ENCODE measurements at places on chromosomes 3 and 15.

DNA sequence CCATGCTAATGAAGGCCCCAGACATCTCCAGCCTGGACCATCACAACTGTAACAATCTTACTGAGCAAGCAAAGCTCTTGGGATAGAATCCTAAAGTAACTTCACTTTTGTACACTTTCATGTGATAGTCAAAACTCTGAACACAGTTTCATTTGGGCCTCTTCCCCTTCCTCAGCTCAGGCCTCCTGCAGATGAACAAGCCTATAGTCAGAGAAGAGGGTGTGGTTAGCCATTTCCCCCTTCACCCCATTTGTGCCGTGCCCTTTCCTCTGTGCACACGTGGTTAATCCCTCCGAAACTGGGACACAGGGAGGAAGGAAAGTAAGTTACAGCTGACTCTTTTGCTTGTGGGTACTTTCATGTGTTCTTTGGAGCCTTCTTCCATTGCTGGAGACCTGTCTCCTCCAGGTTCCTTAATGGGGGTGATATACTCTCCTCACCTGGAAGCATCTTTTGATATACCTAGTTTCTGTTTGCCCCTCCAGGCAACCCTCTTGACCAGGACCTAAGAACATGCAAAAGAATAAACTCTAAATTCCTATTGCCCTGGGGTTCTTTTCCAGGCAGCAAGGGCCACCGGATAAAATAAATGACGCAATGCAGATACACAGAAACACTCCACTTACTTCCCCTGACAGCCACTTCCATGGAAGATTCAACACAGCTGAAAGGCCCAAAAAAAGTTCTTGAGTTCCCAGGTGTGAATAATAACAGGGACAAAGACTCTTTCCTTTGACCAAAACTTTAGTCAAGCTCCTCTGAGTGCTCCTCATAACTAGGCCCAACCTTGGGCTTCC, 29.6 kb upstream of the CSTA start:
- DNase-seq = no peak

DNA sequence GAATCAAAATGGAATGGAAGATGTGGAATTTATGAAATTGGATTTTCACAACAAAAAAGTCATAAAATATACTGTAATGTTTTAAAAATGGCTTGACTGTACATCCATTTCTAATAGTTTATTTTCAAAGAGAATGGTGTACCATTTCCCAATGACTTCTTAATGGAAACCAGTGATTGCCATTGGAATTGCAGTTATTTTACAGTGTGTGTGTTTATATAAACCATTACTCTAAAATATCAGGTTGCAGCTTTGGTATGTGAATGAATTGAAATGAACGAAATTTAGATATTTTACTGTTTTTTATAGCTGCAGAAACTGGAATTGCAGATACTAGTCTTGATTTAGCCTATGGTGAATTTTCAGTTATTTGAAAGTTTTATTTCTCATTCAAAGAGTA, 165.6 kb downstream of the UBE2E2 start:
- DNase-seq = no peak

DNA sequence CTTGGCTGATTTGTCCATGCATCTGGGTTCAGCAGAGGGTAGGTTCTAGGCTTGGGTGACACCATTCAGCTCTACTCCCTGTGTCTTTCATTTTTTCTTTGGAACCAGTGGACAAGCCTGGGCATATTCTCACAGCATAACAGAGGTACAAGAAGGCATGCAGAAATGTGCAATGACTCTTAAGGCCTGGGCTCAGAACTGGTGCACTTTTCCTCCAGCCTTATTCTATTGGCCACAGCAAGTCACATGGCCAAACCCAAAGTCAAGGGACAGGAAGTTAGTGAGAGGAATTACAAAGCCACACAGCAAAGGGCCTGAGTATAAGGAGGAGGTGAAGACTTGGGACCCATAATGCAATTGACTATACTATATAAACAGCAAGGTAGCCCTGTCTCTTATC, 200.9 kb upstream of the CTDSPL start:
- no peak for DNase-seq

- no peak for DNase-seq
Measured at GRCh38 chr15:74549816-74550215, 8.8 kb downstream of the ARID3B start.

- DNase-seq = no peak
Measured at GRCh38 chr15:33113666-33114373, 80.7 kb downstream of the FMN1 start.

DNA sequence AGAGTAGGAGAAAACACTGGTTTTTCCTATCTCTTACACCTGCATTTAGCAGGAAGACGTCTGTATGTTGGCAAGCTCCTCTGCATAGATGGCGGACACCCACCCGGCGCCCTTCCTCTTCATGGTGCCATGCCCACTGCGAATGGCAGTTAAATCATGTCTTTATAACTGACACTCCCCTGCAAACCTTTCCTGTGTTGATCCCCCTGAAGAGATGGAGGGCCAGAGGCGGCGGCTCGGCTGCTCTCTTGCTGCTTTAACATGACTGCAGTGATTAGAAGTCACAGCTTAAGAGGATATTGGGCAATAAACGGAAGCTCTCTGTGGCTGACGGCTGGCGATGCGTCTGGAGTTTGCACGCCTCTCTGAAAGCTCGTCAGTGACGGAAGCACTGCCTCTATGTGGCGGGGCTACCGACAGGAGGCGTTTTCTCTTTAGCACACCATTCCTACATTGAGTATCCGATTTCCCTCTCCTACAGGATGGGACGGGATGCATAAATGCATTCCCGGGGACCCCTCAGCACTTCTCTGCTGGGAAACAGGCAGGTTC, 25.5 kb upstream of the SNRPA1 start:
- DNase-seq = no peak

GRCh38 chr15:74124759-74125158, 5.6 kb upstream of the ISLR2 start:
- DNase-seq = no peak

DNA sequence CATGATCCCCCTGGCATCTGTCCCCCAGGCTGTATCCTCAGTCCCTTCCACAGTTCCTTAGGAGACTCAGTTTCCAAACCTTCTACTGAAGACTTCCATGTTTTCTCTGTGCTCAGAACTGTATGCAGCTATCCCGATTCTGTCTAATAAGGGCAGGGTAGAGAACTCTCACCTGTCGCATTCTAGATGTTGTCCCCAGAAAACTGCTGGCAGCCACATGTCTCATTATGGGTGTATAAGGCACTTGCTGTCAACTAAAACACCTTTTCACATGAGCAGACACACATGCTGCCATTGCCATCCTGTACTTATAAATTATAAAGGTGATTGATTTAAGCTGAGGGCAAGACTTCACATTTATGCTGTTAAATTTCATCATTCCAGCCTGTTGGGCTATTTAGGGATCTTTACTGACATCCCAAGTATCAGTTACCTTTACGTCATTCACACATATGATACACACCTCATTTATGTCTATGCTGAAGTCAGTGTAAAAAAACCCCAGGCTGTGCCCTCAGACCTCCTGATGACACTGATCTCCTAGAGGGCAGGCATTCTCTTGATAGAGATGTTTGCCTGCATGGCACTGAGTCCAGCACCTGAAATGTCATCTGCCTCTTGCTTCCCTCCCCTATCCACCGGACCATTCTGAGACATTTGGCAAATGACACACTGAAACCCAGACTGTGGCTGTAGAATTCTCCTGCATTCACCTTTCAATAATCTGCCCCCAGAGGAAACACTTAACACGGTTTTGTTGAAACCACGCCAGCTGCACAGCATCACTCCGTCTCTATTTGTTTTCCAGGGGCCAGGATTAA, 35.8 kb downstream of the BTD start:
- no peak for DNase-seq

DNA sequence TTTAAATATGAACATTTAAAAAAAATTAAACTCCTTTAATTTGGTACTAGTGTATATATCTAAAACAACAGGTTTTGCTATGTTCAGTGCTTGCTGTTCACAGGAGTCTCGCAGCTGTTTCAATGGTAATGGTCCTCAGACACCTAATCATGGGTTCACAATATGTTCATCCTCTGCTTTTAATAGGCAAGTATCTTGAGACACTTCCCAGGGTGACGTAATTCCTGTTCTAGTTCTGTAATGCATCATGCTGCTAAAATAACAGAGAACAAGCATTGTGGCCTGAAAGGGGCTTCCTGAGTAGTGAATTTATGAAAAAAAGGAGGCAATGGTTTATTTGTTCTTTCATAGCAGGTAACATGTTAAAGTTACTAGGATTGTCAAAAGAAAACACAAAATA, 625.2 kb upstream of the GBE1 start:
- no peak for DNase-seq

GRCh38 chr3:145015253-145015652, 1043.6 kb downstream of the DIPK2A start:
- DNase-seq = no peak

- no peak for DNase-seq
Measured at GRCh38 chr3:171249245-171249644, 211.0 kb downstream of the TNIK start.
